HFFc6 (cell line): ENCODE measurements at places on chromosomes 4 and X. TPM values are rescaled to one million over a fixed set of nuclear protein-coding genes. Genes with fewer than 3 reads are reported as not detected.

The TBC1D1 gene
- total RNA-seq, result 78.5 to 126 TPM (median 96.3 TPM) in 3 replicates

The CT45A2 gene
- not detected in 3 replicates for total RNA-seq

The PSAPL1 gene
- not detected in 3 replicates for total RNA-seq

The TRMT10A gene
- 4.2 and 6.1 TPM in 2 replicates for total RNA-seq

The RNF175 gene
- total RNA-seq, result not detected in 3 replicates

The AFF2 gene
- not detected in 3 replicates for total RNA-seq

DNA sequence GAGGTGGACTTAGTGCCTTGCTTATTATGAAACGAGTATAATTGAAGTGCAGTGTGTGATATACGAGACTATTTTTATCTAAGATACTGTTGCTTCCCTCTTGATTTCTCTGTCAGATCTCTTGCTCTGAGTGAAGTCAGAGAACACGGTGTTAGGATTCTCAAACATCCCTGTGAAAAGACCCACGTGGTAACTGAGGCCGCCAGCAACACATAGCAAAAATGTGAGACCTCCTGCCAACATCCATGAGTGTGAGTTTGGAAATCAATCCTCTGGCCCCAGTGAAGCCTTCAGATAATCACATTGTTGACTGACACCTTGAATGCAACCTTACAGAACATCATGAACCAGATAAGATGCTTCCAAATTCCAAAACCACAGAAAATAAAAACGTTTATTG is 954.4 kb downstream of the FAT4 start:
- no peaks in the 10 kb centered on the region for H3K27me3 ChIP-seq
- no peaks in the 10 kb centered on the region for H3K36me3 ChIP-seq
- DNase-seq, result no peak
- H3K27ac ChIP-seq, result no peak overlapping the region

DNA sequence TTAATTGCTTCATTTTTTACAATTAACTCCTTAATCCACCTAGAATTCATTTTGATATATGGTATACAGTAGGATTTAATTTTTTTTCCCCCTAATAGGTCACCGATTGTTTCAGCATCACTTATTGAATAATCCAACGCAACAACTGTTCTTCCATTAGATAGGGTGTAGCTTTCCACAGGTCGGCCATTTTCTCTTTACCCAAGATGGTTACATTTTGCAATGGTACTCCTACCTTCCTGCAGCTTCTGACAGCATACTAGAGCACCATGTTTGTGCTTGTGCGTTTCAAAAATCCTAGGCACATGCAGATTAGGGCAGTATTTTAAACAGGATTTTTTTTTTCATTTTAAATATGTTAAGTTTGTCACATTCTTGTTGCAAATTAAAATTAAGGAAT is 2.3 kb downstream of the LINC00632 start:
- DNase-seq, result no peak
- H3K36me3 ChIP-seq, result no peaks in the 10 kb centered on the region
- H3K4me1 ChIP-seq, result no peaks in the 10 kb centered on the region
- H3K4me3 ChIP-seq, result no peak overlapping the region
- H3K27me3 ChIP-seq, result peaks cover 2% of the 10 kb centered on the region
- no peak overlapping the region for H3K27ac ChIP-seq

DNA sequence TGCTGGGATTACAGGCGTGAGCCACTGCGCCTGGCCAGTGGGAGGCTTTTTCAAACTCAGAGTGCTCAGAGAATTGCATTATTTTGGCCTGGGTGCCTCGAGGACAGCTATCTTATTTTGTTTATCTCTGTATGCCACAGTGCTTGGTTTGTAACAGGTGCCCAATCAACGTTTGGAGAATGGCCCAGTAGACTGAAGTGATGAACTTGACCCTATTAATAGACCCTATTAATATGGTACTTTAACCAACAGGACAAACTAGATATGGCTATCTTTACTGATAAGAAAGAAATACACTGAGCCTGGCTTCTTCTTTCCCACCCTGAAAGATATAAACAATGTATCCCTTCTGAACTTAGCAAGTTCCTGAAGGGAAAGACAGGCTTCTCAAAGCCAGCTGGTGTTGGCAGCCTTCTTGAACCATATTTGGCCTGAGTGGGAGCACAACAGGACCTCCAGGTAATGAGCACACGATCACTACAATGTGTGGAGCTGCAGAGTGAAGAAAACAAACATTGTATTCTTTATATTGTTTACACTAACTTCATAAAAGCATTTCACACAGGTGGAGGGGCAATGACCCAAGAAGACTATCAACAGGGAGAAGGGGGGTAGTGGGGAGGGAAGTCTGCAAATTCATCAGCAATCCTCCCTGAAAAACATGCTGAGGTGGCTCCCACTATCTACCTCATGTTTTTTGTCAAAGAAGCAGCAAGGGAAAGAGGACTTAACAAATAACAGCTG is 41.7 kb downstream of the PRPS1 start:
- H3K36me3 ChIP-seq, result no peaks in the 10 kb centered on the region
- H3K4me3 ChIP-seq, result no peak overlapping the region
- peaks cover 7% of the 10 kb centered on the region for H3K4me1 ChIP-seq
- H3K27ac ChIP-seq, result no peak overlapping the region
- no peak for DNase-seq

DNA sequence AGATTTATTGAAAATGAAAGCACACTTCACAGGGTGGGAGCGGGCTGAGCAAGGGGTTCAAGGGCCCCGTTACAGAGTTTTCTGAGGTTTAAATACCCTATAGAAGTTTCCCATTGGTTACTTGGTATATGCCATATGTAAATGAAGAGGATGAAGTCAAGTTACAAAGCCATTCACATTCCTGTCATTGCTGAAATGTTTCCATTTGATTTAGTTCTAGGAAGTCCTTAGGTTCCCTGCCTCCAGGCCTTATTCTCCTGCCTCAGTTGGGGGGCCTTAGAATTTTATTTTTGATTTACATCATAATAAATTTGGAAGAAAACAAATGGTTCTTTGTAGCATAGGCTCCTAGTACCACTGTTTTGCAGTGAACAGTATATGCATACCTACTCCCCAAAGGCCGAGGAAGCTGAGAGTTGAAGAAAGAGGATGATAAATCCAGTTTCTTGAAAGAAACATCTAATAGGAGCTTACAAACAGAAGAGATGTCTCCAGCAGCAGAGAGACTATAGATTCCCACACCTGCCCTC is 31.8 kb downstream of the SERTM2 start:
- H3K4me3 ChIP-seq, result no peak overlapping the region
- no peak overlapping the region for H3K27ac ChIP-seq
- H3K27me3 ChIP-seq, result no peaks in the 10 kb centered on the region
- H3K36me3 ChIP-seq, result no peaks in the 10 kb centered on the region
- DNase-seq, result no peak

DNA sequence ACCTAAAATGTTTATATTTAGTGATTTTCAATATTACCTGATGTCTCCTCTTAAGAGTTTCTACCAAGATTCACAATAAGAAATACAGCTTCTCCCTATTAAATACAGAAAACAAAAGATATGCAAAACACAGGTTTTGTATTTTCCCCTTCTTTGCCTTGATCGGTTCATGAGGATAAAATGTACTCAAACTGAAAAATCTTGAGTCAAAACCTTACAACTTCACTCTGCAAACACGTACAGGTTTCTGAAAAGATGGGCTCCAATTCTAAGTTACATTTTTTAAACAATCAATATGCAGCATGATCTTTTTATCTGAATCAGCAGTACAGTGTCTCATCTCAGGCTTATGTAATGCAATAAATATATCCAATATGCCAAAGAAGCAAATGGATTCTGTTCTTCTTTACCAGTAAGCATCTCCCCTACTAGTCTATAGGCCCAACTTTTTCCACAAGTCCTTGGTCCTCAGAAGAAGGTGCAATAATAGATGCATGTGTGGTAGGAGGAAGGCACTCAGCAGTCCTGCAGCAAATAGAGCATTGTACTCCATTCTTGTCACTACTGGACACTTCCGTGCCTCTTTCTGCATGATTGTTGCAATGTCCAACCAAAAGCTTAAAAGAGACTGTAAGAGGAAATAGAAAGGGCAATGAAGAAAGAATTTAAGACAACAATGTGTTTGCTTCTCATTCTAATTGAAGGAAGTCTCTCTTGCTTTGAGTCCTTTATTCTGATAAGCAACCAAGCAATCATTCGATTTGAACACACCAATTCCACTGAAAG is 3.2 kb downstream of the MAPK10 start:
- peaks cover 12% of the 10 kb centered on the region for H3K4me1 ChIP-seq
- H3K36me3 ChIP-seq, result no peaks in the 10 kb centered on the region
- H3K27ac ChIP-seq, result no peak overlapping the region
- no peak for DNase-seq
- peaks cover 2% of the 10 kb centered on the region for H3K27me3 ChIP-seq

DNA sequence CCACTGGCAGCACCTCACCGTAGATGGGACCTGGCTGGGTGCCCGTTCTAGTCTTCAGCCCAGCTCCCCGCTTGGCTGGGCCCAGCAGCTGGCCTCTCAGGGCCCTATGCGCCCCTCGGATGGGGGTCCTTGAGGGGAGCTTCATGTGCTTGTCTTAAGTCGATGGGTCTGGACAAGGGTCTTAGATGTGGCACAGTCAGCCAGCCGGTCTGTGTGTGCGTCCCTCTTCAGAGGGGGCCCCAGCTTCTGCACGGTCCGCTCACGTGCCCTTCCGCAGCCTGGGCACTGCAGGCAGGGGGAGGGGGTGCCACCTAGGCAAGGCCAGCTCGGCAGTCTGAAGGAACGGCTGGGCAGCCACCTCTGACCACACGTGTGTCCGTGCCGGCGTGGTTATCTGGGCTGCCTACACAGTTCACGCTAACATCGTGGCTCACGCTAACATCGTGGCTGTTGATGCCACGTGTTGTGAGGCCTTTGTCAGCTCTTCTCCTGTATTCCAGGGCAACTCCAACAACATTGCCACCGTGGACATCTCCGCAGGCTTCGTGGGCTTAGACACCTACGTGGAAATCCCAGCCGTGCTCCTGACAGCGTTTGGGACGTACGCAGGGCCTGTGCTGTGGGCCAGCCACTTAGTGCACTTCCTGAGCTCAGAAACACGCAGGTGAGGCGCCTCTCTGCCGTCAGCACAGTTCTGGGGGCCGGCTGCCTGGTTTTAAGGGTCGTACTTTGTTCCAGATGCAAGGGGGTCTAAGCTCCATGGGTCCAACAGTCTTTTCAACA is 34.5 kb downstream of the PIGG start:
- DNase-seq, result no peak
- no peaks in the 10 kb centered on the region; the same call in 1 of the 2 replicates for H3K27me3 ChIP-seq
- no peak overlapping the region for H3K27ac ChIP-seq
- no peak overlapping the region for H3K4me3 ChIP-seq

GRCh38 chrX:153708415-153708814 is 15.8 kb downstream of the BCAP31 start:
- peaks cover 8% of the 10 kb centered on the region for H3K4me1 ChIP-seq
- H3K4me3 ChIP-seq, result no peak overlapping the region
- peak; percentile 89 for DNase-seq
- H3K36me3 ChIP-seq, result peaks cover 4% of the 10 kb centered on the region; the same call in 1 of the 2 replicates
- H3K27ac ChIP-seq, result peak overlapping the region; percentile 76
- peaks cover 1% of the 10 kb centered on the region for H3K27me3 ChIP-seq

GRCh38 chr4:47774079-47774478 is 63.8 kb downstream of the CORIN start:
- no peak overlapping the region for H3K27ac ChIP-seq
- H3K4me3 ChIP-seq, result no peak overlapping the region
- no peaks in the 10 kb centered on the region for H3K4me1 ChIP-seq
- no peaks in the 10 kb centered on the region for H3K27me3 ChIP-seq

DNA sequence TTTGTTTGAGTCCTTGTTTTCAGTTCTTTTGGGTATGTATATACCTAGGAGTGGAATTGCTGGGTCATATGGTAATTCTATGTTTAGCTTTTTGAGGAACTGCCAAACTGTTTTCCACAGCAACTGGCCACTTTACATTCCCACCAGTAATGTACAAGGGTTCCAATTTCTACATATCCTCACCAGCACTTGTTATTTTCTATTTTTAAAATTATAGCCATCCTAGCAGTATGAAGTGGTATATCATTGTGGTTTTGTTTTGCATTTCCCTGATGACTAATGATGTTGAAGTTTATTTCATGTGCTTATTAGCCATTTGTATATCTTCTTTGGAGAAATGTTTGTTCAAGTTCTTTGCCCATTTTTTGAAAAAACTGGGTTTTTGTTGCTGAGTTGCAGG is 39.6 kb downstream of the TMEM164 start:
- peaks cover 35% of the 10 kb centered on the region for H3K4me1 ChIP-seq
- H3K4me3 ChIP-seq, result no peak overlapping the region
- H3K27me3 ChIP-seq, result no peaks in the 10 kb centered on the region

DNA sequence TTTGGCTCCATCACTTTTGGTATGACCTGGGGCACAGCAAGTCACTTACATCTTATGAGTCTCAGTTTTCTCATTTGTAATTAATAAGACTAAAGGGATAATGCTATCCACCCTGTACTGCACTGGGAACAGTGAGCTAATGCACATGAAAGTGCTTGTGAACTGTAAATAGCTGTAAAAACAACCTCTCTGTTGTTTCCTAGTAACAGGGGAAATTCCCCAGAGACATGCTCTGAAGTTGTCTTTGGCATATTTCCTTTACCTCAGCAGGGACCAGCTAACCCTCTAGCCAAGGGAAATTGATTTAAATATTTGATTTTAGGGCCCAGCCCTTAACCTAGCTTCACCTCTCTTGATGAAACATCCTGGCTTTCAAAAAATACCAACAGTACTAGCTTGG is 6.1 kb upstream of the CYSLTR1 start:
- no peaks in the 10 kb centered on the region for H3K4me1 ChIP-seq
- H3K27me3 ChIP-seq, result no peaks in the 10 kb centered on the region
- no peak overlapping the region for H3K4me3 ChIP-seq
- no peak overlapping the region for H3K27ac ChIP-seq

- H3K4me3 ChIP-seq, result no peak overlapping the region
- H3K36me3 ChIP-seq, result no peaks in the 10 kb centered on the region; the same call in 1 of the 2 replicates
- no peak overlapping the region for H3K27ac ChIP-seq
- no peaks in the 10 kb centered on the region for H3K4me1 ChIP-seq
- H3K27me3 ChIP-seq, result peaks cover 1% of the 10 kb centered on the region; the same call in 1 of the 2 replicates
These were observed 235.9 kb downstream of the RPA4 start for GRCh38 chrX:97119474-97120109.

- no peaks in the 10 kb centered on the region for H3K27me3 ChIP-seq
- H3K4me1 ChIP-seq, result peaks cover 50% of the 10 kb centered on the region
- DNase-seq, result no peak
These were observed 20.9 kb upstream of the RAB40A start for GRCh38 chrX:103540145-103540544.

- peak; percentile 17 for DNase-seq
- H3K4me3 ChIP-seq, result peak overlapping the region; percentile 43; the same call in 1 of the 2 replicates
- H3K36me3 ChIP-seq, result no peaks in the 10 kb centered on the region
- H3K27ac ChIP-seq, result peak overlapping the region; percentile 5; the same call in 1 of the 2 replicates
These were observed 3.9 kb downstream of the L1CAM start for GRCh38 chrX:153882086-153882498.

DNA sequence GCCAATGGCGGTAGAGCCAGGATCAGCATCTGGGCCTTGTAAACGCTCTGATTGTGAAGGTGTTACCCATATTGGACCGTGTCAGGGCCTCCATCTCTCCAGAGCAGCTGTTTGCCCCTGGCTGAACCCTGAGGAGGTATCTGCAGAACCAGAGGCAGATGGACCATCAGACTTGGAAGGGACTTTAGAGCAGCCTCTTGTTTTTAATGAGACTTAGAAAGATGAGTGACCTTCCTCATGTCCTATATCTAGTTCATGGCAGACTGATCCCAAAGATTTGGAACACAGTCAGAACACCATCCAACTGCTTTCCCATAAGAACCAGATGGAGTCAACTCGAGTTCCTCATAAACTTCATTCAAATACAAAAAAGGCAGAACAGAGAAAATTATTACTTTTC is 135.1 kb upstream of the MSX1 start:
- peaks cover 32% of the 10 kb centered on the region for H3K27me3 ChIP-seq
- DNase-seq, result no peak
- peaks cover 21% of the 10 kb centered on the region for H3K36me3 ChIP-seq
- H3K4me3 ChIP-seq, result no peak overlapping the region
- H3K4me1 ChIP-seq, result no peaks in the 10 kb centered on the region
- no peak overlapping the region for H3K27ac ChIP-seq

GRCh38 chrX:10230222-10230621 is 73.4 kb downstream of the CLCN4 start:
- peaks cover 11% of the 10 kb centered on the region; the same call in 1 of the 2 replicates for H3K4me1 ChIP-seq
- no peak overlapping the region for H3K4me3 ChIP-seq
- H3K27ac ChIP-seq, result no peak overlapping the region
- peaks cover 8% of the 10 kb centered on the region; the same call in 1 of the 2 replicates for H3K36me3 ChIP-seq
